ENCODE measurements at places on chromosomes 3 and 15.
A peak's percentile ranks its signal among the peaks of the same experiment; 100 is the strongest.

DNA sequence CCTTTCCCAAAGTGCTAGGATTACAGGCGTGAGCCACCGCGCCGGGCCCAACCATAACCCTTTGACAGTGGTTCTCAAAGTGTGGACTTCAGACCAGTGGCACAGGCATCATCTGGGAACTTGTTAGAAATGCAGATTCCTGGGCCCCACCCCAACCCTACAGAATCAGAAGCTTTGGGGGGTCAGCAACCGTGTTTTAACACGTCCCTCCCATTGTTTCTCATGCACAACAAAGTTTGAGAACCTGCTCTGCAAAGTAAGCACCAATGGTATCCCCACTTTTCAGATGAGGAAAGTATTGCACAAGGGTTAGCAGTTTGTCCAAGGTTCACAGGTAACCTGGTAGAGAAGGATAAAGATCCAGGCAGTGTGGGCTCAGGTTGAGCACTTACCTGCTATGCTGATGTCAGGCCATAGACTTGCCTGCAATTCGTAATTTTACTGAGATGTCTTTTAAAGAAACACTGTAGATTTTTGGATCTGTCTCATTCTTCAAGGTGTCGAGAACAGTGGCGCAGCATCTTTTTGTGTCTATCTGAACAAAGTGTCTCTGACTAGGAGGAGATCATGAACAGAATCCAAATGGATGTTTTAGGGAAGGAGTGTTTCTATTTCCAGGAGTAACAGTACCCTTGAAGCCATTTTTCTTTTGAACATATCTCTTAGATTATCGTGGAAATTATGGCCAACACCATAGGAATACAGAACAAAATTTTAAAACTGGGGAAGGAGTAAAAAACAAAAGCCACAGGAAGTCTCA is 2.5 kb downstream of the GXYLT2 start:
- DNase-seq = no peak

GRCh38 chr15:98001663-98002194 is 41.2 kb downstream of the ARRDC4 start:
- DNase-seq = no peak

DNA sequence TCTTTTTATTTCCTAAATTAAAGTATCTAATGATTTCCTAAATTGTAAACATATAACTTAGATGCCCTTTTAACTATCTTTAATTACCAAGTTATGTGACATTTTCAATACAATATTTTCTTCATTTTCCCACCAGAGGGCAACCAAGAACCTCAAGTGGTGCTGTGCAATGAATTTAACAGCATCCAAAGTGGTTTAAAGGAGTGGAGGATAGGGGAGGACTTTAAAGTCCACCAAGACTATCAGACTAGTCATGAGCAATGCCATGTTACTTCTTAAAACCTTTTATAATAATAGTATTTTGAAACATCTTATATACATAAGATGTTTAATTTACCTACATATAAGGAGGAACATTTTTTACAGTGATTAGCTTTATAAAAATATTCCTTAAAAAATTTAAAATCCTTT is 74.4 kb downstream of the DLG1 start:
- peak; percentile 66 for DNase-seq

- DNase-seq = peak; percentile 95
Measured at GRCh38 chr3:45105855-45106671, 40.1 kb downstream of the CDCP1 start.

DNA sequence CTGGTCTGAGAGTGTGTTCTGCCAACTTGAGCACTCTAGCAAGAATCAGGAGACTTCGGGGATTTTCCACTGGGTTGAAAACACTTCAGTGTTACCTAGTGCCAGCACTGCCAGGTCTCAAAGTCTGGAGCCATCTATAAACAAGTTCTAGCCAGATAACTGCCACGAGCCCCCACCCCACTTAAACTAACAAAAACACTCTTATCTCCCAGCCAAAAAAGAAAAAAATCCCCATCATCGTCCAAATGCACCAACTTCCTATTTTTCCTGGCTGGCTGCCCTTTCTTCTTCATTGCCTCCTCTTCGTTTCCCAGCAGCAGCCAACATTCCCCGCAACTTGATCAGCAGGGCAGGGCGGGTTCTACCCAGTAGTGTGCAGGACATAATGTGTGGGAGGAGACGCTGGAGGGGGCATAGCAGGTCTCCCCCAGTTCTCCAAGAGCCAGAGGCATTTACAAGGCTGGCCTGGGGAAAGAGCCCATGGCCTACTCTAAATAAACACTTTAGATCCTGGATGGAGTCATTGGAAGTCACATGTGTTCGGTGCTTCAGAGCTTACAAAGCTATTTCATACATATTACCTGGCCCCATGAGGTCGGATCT is 29.5 kb downstream of the C2CD4B start:
- peak; percentile 22 for DNase-seq

GRCh38 chr15:28044121-28044672 is 54.9 kb downstream of the OCA2 start:
- DNase-seq = no peak

GRCh38 chr3:123137001-123137400 is 64.7 kb upstream of the SEC22A start:
- no peak for DNase-seq

- peak; percentile 83 for DNase-seq
Measured at GRCh38 chr15:85402195-85402881, 21.9 kb downstream of the AKAP13 start.

DNA sequence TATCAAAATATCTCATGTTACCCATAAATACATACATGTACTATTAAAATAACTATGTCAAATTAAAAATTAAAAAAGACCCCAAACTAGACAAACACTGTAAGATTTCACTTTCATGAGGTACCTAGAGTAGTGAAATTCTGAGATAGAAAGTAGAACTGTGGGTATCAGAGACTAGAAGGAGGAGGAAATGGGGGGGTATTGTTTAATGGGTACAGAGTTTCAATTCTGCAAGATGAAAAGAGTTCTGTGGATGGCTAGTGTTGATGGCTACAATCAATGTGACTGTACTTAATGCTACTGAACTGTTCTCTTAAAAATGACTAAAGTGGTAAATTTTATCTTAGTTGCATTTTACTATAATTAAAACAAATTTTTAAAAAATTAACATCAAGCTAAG is 36.6 kb downstream of the RFX7 start:
- DNase-seq = no peak

DNA sequence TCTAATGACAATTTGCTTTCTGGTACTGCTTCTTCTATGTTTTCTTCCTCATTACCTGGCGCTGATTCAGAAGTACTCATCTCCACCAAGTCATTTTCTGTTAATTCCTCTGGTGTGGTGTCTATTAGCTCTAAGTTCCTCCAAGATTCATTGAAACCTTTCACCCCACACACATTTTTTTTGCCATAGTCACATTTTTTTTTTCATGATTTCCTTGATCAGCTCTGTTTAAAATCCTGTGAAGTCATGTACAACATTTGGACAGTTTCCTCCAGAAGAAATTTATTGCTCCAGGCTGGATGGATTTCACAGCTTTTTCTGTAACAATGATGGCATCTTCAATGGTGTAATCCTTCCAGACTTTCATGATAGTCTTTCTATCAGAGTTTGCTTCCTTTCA is 243.2 kb upstream of the VEPH1 start:
- no peak for DNase-seq

DNA sequence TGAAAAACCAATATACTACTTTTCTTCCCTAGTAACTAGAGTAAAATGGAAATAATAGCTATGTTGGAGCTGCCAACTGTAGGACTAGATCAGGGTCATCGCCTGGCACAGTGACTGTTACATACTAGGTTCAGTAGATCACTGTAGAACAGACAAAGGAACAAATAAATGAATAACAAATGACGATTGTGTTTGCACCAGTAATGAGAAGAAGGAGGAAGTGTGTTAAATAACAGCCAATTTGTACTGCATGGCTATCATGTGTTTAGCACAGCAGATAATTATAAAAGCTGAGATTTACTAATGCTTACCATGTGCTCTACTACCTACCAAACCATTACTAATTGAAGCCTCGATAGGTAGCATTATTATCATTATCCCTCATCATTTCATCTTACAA is 85.3 kb upstream of the FXR1 start:
- DNase-seq = no peak

- DNase-seq = no peak
Measured at GRCh38 chr15:26148156-26148860, 285.2 kb upstream of the ATP10A start.

DNA sequence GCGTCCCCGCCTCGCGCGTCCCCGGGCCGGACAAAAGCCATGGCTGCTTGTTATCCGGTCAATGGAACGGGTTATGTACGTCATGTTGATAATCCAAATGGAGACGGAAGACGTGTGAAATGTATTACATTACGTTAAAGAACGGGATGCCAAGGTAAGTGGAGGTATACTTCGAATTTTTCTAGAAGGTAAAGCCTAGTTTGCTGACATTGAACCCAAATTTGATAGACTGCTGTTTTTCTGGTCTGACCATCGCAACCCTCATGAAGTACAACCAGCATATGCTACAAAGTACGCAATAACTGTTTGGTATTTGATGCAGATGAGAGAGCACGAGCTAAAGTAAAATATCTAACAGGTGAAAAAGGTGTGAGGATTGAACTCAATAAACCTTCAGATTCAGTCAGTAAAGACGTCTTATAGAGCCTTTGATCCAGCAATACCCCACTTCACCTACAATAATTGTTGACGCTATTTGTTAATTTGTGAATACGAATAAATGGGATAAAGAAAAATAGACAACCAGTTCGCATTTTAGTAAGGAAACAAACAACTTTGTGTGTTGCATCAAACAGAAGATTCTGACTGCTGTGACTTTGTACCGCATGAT is 19.8 kb downstream of the WDR73 start:
- no peak for DNase-seq

DNA sequence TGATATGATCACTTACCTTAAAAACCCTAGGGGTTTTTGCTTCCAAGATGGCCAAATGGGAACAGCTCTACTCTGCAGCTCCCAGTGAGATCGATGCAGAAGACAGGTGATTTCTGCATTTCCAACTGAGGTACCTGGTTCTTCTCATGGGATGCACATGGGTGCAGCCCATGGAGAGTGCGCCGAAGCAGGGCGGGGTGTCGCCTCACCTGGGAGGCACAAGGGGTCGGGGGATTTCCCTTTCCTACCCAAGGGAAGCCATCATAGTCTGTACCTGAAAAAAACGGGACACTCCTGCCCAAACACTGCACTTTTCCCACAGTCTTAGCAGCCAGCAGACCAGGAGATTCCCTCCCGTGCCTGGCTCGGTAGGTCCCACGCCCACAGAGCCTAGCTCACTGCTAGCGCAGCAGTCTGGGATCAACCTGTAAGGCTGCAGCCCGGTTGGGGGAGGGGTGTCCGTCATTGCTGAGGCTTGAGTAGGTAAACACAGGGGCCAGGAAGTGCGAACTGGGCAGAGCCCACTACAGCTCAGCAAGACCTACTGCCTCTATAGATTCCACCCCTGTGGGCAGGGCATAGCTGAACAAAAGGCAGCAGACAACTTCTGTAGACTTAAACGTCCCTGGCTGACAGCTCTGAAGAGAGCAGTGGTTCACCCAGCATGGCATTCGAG is 78.6 kb downstream of the CTNNB1 start:
- no peak for DNase-seq

DNA sequence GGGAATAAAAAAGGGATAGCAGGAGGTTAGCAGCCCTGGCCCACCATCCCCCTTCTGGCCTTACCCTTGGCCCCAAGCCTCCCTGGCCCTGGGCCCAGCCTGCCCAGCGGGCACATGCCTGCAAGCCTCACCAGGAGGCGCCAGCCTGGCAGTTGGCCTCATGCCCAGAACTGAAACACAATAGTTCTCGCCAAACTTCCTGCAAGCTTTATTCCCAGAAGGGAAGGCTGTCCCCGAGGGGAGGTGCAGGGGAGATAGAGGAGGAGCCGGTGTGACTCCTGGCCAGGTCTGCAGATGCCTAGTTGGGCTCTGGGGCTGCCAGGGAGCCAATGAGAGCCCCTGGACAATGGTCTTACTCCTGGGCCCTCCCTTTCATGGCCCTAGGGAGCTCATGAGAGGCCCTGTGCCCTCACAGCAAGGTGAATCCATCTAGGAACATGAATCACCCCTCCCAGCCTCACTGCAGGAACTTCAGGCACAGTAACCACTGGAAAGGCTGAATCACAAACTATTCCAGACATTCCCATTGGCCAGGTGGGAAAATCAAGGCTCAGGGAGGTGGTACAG is 4.0 kb downstream of the CCDC33 start:
- peak; percentile 79 for DNase-seq

DNA sequence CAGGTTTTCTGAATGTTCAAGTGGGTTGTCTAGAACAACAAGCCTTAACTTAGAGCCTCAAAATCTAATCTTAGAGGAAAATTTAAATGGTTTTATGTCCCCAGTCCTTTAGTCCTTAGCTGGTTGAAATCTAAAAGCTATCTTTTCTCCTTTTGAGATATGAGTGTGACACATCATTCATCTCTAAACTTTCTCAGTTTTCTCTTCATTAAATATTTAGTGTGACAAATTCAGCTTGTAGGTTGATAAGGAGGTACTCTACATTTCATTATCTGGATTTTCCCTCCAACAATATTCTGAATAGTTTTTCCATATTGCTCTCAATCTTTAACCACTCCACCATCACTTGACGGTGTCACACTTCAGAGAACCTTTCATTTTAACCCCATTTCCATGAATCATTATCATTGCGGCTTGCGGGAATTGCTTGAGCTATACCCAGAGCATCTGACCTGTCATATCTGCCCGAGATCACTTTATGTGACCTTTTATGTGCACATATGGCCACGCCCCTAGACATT is 16.1 kb upstream of the ATP8B4 start:
- no peak for DNase-seq

DNA sequence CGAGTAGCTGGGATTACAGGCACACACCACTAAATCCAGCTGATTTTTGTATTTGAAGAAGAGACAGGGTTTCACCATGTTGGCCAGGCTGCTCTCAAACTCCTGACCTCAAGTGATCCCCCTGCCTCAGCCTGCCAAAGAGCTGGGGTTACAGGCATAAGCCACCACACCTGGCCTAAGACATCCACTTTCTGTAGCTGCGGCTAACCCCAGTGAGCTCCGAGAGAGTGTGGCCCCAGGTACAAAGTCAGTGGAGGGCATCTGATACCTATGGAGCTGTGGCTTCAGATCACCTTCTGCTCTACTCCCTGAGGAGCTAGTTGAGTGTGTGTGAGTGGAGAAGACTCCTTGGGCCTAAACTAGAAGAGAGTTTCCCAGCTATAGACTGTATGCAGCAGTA is 189.3 kb upstream of the TSC22D2 start:
- no peak for DNase-seq

- no peak for DNase-seq
Measured at GRCh38 chr3:149044339-149045083, 41.8 kb downstream of the HLTF start.

DNA sequence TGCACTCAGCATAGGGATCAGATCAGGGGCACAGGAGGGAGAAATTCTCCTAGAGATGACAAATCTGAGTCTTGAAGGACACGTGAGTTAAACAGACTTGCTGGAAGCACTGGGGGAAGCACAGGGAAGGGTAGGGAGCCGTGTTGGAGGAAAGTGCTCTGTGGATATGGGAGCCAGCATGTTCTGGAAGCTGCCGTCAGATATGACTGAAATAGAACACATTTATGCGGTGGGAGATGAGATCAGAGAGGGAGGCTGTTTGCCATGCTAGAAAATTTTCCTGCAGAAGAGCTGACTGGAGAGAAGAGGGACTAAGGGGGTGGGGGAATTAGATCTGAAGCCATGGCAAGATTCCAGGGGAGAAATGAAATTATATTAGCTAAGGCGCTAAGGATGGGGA is 1.8 kb downstream of the TAMM41 start:
- no peak for DNase-seq

Data from astrocyte of the spinal cord (primary cell).